ENCODE measurements at places on chromosomes 6 and 20.
A peak's percentile ranks its signal among the peaks of the same experiment; 100 is the strongest.

DNA sequence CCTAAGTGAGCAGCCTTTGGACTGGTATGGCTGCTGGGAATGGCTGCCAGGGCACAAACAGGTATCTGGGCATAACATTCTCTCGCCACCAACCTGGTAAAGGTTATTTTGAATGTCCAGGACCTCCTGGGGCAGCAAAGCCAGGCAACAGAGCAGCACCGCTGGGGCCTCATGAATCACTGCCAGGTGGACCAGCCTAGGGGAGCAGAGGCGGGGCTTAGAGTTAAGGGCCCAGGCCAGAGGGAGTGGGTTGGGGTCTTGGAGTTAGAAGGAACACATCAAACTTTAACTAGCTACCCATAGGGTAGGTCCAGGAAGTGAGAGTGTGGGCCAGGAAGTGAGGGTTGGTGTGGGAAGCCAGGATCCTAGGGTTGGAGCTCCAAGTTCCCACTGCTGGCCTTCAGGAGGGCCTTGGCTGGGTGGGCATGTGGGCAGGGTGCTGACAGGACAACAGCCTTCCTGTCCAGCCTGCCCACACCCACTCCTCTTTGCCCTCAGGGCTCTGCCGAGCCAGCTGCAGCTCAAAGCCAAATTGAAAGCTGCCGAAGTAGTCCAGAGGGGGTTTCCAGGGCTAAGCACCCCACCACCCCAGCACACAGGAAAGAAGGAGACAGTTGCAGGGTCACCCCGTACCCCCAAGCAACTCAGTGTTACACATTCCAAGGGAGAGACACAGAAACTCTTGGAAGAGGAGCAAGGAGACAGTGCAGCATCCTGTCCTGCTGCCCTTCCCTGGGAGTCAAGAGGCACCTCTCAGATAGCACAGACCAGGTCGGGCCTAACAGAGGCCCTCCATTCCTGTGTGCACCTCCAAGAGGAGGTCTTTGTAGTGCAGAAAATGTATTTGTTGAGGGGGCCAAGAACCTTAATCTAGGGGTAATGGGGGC is 2.6 kb downstream of the NFKBIE start:
- no peak for DNase-seq

GRCh38 chr6:52376763-52377162 is 14.8 kb downstream of the PAQR8 start:
- DNase-seq: no peak

GRCh38 chr6:163281634-163282033 is 132.9 kb upstream of the QKI start:
- no peak for DNase-seq

DNA sequence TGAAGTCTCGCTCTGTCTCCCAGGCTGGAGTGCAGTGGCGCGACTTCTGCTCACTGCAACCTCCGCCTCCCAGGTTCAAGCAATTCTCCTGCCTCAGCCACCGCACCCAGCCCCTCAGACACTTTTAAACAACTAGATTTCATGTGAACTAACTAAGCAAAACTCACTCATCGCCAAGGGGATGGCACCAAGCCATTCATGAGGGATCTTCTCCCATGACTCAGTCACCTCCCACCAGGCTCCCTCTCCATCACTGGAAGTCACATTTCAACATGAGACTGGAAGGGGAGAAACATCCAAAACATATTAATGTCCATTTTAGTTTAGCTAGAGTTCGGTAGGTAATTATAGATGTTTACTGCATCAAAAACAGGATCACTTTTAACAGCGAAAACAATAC is 95.9 kb upstream of the PRL start:
- no peak for DNase-seq

DNA sequence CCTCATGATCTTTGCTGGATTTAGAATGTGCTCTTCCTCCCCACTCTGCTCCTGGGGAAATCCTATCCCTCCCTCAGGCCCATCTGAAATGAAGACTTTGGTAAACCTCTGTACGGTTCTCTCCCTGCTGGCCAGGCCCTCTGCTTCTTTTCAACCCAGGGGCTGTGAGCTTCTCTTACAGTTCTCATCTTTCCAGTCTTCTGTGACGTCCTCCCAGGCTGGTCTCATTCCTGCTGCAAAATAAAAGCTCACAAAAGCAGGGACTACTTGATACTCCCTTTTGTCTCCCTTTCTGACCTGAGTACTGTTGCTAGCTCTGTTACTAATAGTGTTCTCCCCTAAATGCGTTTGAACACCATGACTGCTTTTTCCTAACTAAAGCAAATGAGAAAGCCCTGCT is 46.3 kb downstream of the UNC5CL start:
- DNase-seq: no peak

DNA sequence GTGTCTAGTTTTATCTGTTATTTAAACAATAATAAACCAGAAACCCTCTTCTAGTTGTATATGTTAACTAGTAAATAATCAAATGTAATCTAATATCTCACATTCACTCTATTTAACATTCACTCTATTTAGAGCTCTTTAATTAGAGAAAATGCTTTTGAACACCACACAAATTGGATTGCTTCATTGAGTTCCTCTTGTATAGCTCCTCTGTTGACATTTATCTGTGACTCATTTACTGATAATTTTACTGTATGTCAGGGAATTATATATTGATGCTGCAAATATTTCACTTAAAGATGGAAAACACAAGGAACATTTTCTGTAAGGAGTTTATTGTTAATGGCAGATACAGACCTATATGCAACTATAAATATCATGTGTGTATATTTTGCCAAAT is 594.6 kb downstream of the COL12A1 start:
- DNase-seq: no peak

- DNase-seq: no peak
Measured at GRCh38 chr6:19712998-19713397, 124.2 kb upstream of the ID4 start.

- DNase-seq: peak; percentile 10
Measured at GRCh38 chr6:128655978-128656498, 135.6 kb upstream of the PTPRK start.

GRCh38 chr20:22619806-22620205 is 35.4 kb upstream of the FOXA2 start:
- DNase-seq: no peak

DNA sequence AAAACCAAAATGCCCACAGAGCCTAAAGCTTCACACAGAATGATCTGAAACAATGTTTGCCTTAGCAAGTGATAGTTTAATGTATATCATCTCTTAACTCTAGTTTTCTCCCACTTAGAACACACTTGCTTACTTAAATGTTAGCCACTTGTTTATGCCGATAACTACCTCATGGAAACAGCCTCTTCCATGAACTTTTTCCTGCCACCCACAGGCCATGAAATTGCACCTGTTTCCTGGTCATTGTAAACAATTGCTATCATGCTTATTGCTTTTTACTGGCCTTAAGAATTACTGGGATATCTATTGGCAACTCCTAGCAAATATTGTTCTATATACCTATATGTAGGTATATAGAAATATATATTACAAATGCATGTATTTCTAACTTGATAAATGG is 231.1 kb downstream of the HDGFL1 start:
- DNase-seq: no peak

- no peak for DNase-seq
Measured at GRCh38 chr20:18858816-18859215, 45.2 kb downstream of the SCP2D1 start.

DNA sequence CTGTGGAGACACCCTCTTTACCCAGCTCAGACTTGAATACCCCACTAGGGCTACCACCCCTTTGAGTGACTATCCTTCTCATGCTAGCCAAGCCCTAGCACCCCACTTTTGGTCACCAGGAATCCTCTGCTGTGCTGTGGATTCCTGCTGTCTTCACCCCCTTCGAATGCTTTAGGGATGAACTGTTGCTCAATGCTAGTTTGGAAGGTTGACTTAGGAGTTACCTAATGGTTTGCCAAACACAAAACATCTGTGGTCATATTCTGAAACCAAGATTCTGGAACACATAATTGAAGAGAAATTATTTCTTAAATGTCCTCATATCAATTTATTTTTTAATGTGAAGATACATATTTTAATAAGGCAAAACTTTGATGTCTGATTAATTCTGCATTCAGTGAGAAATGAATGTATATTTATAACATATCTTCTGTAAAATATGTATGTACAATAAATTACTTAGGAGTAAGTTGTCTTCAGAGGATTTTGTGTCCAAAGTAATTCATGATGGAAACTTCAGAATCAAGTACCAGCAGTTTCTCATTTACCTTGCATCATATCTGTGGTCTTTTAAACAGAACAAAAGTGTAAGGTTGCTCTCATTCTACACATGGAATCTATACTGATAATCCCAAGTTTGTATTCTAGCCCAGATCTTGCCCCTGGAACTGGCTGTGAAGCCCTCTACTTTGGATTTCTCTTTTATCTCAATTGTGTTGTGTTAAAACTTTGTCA is 46.9 kb downstream of the TMEM200A start:
- DNase-seq: no peak

DNA sequence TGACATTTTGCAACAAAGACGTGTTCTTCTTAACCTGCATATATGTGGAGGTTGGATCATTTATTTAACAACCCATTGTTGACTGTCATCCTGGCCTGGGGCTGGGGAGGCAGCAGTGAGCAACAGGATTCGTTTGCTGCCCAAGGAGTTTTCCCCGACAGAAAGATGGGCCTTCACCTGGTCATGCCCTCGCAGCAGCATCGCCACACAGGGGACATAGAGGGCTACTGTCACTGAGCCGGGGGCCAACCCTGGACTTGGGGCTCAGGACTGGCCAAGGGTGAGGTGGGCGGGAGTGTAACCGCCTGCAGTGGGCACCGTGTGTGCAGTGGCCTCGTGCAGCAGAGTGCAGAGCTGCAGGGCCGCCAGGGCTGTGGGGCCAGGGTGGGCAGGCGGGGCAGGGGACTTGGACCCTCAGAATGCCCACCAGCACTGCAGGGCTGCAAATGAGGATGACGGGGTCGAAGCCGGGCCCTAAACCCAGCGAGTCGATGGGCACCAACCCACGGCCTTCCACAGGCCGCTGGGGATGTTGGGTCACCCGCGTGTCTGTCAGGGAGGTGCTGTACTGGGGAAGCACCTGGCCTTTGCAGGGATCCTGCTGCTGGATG is 11.8 kb downstream of the DUSP22 start:
- no peak for DNase-seq

- no peak for DNase-seq
Measured at GRCh38 chr6:53437557-53438202, 88.9 kb upstream of the ELOVL5 start.

GRCh38 chr20:31522731-31523130 is 8.5 kb downstream of the HM13 start:
- DNase-seq: no peak

DNA sequence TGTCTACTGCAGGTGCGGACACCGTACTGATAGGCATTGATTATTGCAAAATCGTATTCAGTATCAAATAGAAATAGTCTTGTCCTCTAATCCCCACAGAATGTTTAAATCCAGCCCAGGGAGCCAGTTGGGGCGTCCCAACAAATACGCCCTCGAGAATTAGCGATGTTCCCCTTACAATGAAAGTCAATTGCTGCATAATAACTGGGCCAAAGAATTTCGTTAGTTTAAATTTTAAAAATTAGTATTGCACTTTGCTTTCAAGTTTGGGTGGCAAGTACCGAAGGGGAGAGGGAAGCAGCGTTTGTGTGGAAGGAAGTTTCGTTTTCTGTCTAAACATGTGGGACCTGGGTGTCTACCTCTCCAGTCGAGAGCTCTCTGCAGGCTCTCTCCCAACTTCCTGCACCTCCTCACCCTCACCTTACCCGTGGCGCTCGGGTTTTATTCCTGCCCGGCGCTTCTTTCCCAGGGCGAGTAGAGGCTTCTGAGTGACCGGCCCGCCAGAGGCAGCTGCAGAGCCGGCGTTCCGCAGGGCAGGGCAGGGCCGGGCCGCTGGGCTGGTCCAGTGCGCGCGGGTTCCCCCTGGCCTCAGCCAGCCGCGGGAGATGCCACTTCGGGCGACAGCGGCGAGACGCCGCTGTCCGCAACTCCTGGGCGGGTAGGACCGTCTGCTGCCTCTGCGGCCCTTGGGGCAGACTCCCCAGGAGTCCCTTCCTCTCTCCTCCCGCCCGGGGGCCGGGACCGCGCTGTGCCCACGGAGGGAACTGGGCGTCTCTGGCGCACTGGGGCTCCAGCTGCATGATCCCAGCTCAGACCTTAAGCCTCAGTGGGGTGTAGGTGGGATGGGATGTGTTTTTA is 862 bp upstream of the TFAP2C start:
- no peak for DNase-seq
